ENCODE measurements at places on chromosomes 7 and 10.

GRCh38 chr7:21020667-21021066, 234.0 kb upstream of the SP8 start:
- no peak for DNase-seq

- DNase-seq = no peak
Measured at GRCh38 chr10:119270762-119271366, 63.5 kb downstream of the GRK5 start.

- DNase-seq = no peak
Measured at GRCh38 chr10:89894051-89894450, 192.7 kb downstream of the KIF20B start.

DNA sequence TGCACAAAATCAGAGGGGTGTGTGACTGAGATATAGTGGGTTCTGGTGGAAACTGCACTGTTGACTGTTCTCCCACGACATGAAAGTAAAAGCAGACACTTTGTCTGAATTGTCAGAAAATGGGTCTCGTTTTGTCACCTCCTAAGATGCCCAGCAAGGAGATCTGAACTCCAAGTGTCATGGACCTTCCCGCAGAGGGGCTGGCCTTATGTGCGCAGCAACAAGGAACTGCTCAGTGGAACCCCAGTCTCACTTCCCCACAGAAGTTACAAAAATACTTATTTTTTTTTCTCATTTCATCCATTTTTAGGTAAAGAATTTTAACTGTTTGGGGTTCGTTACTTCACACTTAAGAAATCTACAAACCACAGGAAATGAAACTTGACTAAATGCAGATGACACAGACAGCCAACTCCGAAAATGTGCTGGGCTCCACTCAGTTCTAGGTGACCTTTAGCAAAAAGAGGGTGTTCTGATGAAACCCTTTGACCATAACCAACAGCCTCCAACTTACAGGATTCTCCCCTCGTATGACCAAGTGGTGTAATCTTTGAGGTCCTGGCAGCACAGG, 115.0 kb downstream of the FAM107B start:
- DNase-seq = no peak

GRCh38 chr7:126804604-126805003, 448.1 kb downstream of the GRM8 start:
- peak; percentile 54 for DNase-seq

- DNase-seq = no peak
Measured at GRCh38 chr10:126430512-126430911, 42.2 kb upstream of the ADAM12 start.

DNA sequence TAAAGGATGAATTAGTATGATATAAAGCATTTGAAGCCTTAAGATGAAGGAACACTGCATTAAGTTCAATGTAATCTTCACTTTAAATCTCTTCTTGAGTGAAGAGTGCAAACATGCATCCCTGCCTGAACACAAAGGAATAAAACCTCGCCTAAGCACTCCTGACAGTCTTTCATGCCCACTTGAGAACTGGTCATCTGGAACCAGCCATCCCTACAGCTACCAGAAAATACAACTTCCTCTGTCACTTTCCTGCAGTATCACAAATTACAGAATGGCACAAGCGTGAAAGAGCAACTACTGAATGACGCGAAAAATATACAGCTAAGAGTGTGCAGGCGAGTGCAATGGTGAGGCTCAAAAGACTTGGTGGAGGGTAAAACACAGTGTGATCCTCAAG, 1079.9 kb downstream of the CNTNAP2 start:
- DNase-seq = no peak

DNA sequence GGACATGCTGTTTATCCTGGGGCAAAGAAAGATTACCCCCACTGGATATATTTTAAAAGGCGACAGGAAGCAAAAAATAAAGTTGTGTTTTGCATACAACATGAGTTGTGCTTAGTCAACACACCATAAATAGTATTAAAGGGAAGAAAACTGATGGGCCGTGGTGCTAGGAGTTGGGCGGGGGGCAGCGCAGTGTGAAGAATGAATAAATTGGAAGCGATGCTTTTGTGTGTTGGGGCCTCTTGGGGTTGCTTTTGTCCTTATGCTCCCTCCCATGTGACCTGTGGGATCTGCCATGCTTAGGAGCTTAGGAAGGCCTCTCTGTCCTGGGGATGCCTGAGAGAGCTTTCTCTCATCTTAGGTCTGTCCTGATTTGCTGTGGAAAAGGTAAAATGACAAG, 35.0 kb upstream of the AGR3 start:
- peak; percentile 3 for DNase-seq

GRCh38 chr10:86440874-86441843, 74.6 kb upstream of the GRID1 start:
- peak; percentile 56 for DNase-seq

DNA sequence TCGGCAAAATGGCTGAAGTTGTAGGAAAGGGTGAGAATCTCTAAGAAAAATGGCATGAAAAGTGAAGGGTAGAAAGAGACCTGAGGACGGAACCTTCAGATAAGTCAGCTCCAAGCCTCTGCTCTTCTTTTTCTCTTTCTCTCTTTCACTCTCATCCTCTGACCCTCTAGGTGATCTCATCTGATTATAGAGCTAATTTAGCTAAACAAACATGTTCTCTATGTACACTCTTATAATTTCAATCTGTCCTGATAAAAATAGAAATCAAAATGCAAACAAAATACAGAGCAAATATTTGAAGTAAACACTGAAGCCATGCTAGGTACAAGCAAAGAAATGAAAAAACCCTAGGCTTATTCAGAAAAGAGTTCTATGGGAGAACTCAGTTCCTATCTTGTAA, 14.4 kb upstream of the CUBN start:
- DNase-seq = no peak

DNA sequence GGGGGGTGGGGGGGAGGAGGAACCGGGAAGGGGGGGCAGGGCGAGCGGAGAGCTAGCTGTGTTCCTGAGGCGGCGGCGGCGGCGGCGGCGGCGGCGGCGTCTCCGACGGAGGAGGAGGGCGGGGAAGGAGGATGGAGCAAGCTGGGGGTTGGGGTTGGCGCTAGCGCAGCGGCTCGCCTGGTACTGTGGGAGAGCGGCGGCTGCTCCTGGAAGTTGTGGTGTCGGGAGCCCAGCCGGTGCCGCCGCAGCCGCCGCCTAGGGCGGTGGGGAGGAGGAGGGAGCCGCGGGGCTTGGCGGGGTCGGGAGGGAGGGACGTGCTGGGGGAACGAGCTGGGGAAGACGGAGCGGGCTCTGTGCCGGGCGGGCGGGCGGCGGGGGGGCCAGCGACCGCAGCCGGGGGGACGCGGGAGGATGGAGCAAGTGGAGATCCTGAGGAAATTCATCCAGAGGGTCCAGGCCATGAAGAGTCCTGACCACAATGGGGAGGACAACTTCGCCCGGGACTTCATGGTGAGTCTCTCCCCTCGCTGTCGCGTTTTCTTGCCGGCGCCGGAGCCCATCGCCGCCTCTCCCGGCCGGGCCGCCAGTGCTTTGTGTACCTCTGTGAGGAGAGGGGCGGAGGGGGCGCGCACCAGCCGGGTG, at the start of gene PTPN12:
PTPN12 (plus strand) TSS at position 160 of the 642 bp plus-strand sequence; CDS start at position 412, 252 bp downstream.
- peak; percentile 70 for DNase-seq

DNA sequence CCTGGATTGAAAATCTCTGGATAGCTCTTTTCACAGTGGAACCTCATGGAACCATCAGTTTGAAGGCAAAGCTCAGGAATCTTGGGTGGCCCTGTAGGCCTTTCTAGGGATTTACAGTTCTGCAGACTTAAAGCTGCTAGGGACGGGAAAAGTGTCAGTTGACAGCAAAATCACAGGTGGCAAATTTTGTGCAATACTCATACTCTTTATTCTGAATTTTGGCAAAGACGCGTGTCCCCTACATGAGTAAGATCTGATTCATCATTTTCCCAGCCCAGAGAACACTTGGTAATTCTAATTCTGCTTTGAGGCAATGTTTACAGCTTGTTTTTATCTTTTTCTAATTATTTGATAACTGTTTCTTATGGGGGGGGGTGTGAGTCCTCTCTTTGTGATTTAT, 3.6 kb downstream of the LRRC17 start:
- DNase-seq = no peak

DNA sequence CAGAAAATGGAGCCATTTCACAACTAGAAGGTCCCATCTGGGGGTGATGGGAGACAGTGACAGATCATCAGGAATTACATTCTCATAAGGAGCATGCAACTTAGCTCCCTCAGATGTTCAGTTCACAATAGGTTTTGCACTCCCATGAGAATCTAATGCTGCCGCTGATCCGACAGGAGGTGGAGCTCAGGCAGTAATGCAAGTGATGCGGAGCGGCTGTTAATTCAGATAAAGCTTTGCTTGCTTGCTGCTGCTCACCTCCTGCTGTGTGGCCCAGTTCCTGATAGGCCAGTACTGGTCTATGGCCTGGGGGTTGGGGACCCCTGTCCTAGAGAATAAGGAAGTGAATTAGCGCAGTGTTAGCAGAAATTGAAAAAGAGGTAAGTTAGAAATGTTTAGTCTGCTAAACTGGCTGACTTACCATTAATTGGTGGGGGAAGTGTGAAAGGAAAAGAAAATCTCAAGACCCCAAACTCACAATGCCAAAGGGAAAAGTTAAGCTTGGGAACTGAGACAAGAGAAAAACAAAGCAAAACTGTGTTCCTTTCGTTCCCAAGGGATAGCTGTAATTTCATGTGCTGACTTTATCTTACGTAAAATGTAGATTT, 76.4 kb downstream of the LYZL2 start:
- peak; percentile 85 for DNase-seq

GRCh38 chr7:38448584-38449234, 175.3 kb upstream of the TARP start:
- DNase-seq = no peak

- DNase-seq = no peak
Measured at GRCh38 chr7:40899636-40900507, 765.1 kb downstream of the SUGCT start.

DNA sequence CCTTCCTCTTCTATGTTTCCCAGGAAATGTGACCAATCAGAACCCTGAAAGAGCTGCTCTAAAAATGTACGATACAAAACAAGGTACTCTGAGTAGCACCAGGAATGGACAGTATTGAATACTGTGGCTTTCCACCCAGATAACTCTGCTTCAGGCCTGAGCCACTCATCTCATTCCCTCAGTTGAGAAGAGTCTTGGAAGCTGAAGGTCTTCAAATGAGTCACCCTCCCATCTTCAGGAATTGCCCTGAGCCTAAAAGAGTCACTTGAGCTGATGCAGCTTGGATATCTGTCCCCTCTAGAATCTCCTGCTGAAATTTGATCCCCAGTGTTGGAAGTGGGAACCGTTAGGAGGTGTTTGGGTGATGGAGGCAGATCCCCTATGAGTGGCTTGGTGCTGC, 210.4 kb downstream of the DGKI start:
- no peak for DNase-seq

GRCh38 chr7:154769001-154769400, 233.9 kb downstream of the PAXIP1 start:
- DNase-seq = no peak

- DNase-seq = peak; percentile 66
Measured at GRCh38 chr7:148503900-148504487, 86.6 kb upstream of the C7orf33 start.

DNA sequence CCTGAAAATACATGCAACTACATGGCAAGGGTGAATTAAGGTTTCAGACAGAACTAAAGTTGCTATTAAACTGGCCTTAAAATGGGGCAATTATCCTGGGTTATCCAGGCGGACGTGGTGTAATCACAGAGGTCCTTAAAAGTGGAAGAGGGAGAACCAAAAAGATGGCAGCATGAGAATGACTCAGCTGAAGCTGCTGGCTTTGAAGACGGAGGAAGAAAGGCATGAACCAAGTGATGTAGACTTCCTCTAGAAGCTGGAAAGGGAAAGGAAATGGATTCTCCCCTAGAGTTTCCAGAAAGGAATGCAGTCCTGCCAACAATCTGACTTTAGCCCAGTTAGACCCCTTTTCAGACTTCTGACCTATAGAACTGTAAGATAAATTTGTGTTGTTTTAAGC, 27.0 kb upstream of the UBN2 start:
- no peak for DNase-seq

- DNase-seq = no peak
Measured at GRCh38 chr10:30510184-30510931, 76.4 kb downstream of the MAP3K8 start.

DNA sequence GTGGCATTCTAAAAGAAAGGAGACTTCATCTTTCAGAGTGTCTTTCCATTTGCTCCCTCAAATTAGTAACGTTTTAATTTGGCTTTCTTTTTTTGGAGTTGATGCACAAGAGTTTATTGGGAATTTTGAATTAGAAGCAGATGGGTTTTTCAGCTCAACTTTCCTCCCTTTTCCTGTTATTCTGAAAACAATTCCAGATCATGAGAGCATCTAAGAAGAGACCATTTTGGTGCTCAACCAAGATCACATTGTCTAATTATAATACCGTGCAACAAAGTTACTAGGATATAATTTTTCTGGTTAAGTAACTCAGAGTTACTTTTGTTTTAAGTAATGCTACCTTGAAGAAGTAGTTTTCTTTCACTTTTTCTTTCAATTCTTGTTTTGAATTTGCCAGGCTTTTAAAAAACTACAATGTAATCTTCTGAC, 396.6 kb upstream of the KLF6 start:
- no peak for DNase-seq

- no peak for DNase-seq
Measured at GRCh38 chr10:51321300-51321699, 247.0 kb downstream of the PRKG1 start.

- DNase-seq = no peak
Measured at GRCh38 chr10:119428789-119429188, 113.7 kb downstream of the RGS10 start.

DNA sequence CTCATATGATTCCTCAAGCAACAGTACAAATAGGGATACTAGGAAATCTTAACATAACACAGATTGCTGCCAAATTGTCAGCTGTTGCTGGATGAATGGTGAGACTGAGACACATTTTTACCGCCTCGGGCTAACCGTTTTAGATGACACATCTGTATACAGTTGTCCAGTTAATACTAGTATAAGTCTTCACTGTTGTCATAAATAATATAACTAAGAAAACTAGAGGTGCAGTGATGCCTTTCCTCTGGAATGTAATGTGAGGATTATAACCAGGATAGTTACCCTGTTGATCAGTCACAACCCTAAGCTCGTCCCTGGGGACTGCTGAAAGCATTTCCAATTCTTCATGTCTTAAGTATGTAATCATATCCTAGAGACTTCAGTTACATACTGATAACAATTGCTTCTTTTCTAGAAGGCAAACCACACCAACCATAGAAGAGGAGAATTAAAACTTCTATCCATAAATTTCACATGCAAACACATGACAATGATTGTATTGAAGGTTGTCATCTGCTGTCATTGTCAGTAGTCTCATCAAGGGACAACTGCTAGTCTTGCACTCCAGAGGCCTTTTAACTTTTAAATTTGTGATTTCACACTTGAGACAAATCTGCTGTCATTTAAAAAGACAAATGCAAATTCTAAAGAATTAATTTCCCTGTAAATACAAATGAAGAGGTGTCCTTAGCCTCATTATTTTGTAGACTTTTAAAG, 100.4 kb upstream of the SEMA3D start:
- DNase-seq = peak; percentile 71

GRCh38 chr10:109966961-109967738, 40.6 kb upstream of the ADD3 start:
- peak; percentile 57 for DNase-seq
